ENCODE measurements at places on chromosomes 12 and 14.

- no peak for DNase-seq
These were observed 62.9 kb upstream of the RTRAF start for GRCh38 chr14:51926449-51926848.

DNA sequence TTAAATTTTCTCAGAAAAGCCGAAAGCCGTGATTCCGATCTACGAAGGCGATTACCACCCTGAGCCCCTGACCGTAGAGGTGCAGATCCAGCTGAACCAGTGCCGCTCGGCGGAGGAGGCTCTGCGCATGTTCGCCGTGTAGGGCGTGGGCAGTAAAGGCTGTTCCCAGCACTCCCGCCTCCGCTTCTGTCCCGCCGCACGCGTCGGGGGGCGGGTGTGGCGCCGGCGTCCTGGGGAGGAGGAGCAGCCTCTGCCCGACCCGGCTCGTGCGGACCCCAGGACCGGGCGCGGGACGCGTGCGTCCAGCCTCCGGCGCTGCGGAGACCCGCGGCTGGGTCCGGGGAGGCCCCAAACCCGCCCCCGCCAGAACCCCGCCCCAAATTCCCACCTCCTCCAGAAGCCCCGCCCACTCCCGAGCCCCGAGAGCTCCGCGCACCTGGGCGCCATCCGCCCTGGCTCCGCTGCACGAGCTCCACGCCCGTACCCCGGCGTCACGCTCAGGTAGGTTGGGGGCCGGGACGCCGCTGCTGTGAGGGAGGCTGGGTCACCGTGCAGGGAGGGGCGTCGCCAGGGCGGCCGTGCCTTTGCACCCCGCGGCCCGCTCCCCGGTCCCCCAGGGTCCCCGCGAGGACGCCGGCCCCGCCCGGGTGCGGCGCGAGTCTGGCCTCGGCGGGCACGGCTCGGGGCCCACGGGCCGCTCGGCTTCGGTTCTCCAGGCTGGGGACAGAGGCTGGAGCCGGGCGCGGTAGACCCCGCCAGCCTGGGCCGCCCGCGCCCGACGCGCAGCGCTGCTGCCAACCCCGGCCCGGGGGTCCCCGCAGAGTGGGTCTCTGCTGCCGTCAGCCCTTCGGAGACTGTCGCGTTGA lies at the start of gene B3GNT4:
Gene B3GNT4, plus strand, starts transcription at position 409 of the 866 bp plus-strand sequence. CDS start 910 bp downstream, outside the sequence.
- DNase-seq = peak; percentile 64

DNA sequence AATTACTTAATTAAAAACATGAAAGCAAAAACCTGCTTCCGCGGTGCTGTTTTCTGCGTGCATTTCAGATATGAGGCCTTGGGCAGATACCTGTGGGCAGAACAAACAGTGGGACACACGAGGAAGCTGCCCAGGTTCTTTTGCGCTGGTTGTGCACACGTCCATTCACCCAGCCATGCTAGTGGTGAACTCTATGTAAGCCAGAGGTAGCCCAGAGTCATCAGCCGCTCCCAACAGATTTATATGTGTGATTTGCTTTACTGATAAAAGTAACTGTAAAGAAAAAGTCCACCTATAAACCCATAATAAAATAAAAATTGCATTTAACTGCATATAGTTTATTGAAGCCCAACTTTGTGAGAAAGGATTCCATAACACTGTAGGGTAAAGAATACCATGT lies 47.1 kb upstream of the TMEM260 start:
- DNase-seq = no peak

DNA sequence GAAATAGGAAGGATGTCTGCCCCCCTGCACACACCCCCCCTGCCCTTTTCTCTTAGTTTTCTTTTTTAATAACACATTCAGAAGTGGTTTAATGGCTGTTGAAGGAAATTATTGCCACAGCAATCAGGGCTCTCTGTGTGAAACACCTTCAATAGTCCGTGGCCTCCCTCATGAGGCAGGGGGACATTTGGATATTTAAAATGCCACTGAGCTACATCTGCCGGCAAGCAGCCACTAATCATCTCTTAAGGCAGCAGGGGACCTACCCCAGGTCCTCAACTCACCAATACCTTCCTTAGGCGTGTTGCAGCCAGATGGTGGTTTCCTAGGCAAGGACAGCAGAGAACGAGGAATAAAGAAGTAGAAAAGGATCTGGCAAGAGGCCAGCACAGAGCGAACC lies 283.2 kb downstream of the TTC8 start:
- no peak for DNase-seq

DNA sequence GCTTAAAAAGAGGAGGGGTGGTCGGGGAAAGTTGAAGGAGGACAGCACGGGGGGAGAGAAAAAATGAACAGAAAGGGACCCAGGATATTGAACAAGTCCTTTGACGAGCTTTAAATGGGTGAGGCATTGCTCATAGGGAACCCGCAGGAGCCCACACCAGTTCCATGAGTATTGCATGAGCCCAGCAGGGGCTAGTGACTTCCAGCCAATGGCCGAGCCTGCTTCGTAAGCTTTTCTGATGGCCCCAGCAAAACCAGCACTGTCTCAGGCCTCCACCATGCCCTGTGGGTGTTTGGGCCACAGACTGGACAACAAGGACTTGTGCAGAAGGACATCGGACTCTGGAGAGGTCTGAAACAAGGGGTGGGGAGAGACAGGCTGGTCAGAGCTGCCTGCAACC lies 109.5 kb downstream of the ZFP36L1 start:
- DNase-seq = peak; percentile 50

DNA sequence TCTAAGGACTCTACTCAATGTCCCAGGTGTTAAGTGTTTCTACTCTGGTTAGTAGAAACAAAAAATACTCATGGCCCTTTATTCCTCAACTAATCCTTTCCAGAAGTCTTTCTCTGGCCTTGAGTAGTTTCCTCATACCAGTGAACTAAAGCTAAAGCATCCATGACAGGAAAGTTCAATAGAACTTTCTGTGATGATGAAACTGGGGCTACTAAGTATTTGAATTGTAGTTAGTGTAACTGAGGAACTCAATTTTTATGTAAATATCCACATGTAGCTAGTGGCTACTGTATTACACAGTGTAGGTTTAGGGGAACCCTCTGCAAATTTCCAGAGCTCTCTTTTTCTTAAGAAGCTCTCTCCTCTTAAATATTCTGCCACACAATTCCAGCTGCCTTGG lies 63.7 kb downstream of the R3HDM2 start:
- no peak for DNase-seq

All from EL (cell line).